ENCODE measurements at places on chromosomes 13 and 19.

GRCh38 chr13:32503727-32504126 is 34.9 kb downstream of the N4BP2L2 start:
- DNase-seq, result no peak

- no peak for DNase-seq
Measured at GRCh38 chr19:32877977-32878745, 8.6 kb upstream of the SLC7A9 start.

- DNase-seq, result no peak
Measured at GRCh38 chr13:112760435-112760834, 70.6 kb downstream of the ATP11A start.

- DNase-seq, result no peak
Measured at GRCh38 chr13:99819967-99820366, 151.6 kb downstream of the ZIC5 start.
